ENCODE measurements at places on chromosomes 7 and 10. TPM values are rescaled to one million over a fixed set of nuclear protein-coding genes. Genes with fewer than 3 reads are reported as not detected.

Gene MYL7
- total RNA-seq, result 1.4 TPM

GRCh38 chr7:158494643-158495042 is 93.0 kb downstream of the PTPRN2 start:
- DNase-seq, result no peak

Gene SCD
- total RNA-seq, result 14.9 TPM

DNA sequence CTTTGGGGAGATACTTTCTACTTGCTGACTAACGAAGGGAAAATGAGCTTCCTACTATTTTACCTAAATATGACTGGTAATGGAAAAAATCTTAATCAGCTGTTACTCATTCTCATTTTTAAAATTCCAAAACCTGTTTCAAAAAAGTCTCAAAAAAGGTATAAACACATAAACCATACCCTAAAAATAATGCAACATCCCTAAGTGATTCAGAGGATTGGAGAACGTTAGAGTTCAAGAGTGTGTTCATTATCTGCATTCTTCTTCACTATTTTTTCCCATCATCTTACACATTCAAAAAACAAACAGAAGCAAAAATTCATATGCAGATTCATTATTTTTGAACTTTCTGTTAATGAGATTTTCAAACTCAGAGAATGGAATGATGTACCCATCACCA is 150.4 kb upstream of the GNAI1 start:
- DNase-seq, result no peak

Gene EPO
- not detected for total RNA-seq

Gene TACC2
- total RNA-seq, result 54.6 TPM

DNA sequence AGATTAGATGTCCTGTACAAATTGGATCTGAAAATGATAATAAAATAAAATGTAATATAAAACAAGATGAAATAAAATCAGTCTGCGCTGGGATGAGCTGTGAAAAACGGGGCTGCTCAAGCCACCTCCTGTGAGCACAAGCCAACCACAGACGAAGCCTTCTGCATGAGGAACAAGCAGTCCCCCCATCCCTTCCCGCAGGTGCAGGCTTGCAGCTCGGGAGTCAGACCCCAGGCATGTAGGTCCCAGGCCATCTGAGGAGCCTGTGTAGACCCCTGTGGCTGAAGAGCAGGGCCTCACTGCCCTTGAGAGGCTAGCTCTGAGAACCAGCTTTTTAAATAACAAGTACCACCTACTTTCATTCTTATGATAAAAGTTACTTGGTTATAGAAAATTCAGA is 123.4 kb downstream of the TNS3 start:
- peak; percentile 58 for DNase-seq

GRCh38 chr7:3302681-3303320 is 1.7 kb downstream of the SDK1 start:
- no peak for DNase-seq

Gene NEUROG3
- total RNA-seq, result not detected

DNA sequence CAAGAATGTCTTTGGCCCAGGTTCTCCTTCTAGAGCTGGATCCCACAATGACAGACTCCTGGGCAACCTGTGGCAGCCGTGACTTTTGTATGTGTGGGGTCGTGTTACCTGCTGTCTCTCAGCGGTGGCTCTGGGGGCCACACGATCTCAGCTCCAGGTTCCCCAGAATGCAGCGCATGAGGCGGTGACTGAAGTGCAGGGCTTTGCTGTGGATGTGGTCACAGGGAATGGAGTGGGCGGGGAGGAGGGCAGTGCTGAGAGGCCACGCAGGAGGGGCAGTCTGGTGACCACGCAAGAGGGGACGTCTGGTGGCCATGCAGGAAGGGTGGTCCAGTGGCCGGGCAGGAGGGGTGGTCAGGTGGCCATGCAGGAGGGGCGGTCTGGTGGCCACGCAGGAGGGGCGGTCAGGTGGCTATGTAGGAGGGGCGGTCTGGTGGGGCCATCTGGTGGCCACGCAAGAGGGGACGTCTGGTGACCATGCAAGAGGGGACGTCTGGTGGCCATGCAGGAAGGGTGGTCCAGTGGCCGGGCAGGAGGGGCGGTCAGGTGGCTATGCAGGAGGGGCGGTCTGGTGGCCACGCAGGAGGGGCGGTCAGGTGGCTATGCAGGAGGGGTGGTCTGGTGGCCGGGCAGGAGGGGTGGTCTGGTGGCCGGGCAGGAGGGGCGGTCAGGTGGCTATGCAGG is 112.7 kb downstream of the ACTR3B start:
- no peak for DNase-seq

- no peak for DNase-seq
These were observed 277.4 kb upstream of the PHYHIPL start for GRCh38 chr10:58898854-58899573.

DNA sequence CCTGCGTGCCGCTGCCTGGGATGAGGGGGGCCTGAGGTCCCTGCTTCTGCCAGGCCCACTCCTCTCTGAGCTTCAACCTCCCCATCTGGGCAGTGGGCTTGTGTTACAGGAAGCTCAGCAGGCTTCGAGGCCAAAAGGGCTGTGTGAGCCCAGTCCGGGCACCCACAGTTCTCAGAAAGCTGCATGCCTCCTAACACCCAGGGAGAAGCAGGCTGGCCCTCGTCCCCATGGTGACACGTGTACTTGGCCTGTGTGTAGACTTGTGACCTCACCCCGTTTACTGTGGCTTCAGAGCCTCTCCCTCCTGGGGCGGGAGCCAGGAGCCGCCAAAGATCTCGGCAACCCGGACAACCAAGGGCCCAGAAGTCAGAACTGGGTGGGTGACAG is 2.2 kb upstream of the GRIFIN start:
- DNase-seq, result peak; percentile 91

GRCh38 chr7:139718859-139719258 is 58.9 kb downstream of the HIPK2 start:
- DNase-seq, result no peak

Gene NPY
- not detected for total RNA-seq

DNA sequence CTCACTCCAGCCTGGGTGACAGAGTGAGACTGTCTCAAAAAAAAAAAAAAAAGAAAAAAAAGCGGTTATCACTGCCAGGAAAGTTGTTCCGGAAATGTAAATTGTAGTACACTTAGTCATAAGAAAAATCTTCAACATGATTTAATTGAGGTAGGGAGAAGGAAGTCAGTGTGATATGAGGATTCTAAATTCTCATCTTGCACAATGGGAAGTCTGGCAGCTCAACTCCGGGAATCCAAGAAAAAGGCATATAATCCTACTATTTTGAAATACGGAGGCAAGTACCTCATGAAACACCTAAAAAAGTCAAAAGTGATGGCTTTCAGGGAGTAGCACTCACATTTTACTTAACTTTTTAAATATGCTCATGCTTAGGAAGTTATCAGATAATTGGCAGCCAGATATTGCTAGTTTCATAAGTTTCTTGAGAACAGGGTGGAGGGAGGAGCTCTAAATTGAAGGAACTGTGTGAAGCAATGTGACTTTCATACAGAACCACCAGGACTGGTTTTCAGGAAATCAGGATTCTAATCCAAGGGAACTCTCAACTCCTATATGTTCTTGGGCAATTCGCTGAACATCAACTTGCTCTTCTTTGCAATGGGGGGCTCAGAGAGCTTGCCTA is 2.7 kb upstream of the C7orf25 start:
- DNase-seq, result no peak

GRCh38 chr7:92671505-92672169 is 81.4 kb upstream of the FAM133B start:
- DNase-seq, result no peak

GRCh38 chr7:158301207-158301606 is 286.4 kb downstream of the PTPRN2 start:
- DNase-seq, result no peak

- no peak for DNase-seq
These were observed 92.5 kb upstream of the CUX1 start for GRCh38 chr7:101724957-101725356.

DNA sequence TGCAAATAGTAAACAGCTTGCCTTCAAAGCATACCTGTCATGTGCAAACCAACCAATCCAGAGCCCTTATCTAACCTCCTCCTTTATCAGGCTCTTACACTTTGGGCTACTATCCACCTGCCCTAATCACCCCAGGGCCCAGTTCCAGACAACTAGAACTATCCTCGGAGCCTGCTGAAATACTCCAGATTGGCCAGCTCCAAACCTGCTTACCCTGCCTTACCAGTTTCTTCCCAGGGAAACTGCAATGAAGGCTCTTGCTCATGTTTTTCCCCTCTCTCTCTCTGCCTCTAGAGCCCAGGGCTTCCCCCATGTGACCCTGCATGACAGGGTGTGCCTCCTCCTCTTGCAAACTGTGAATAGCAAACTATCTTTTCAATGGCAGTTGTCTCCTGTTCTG is 81.4 kb upstream of the CAPZA2 start:
- no peak for DNase-seq
